ENCODE measurements at places on chromosomes 16 and 17. TPM values are rescaled to one million over a fixed set of nuclear protein-coding genes. Genes with fewer than 3 reads are reported as not detected.

GRCh38 chr16:49756775-49757558 is 98.9 kb downstream of the ZNF423 start:
- H3K27ac ChIP-seq = peak overlapping the region; percentile 98
- no peaks in the 10 kb centered on the region for H3K36me3 ChIP-seq
- DNase-seq = peak; percentile 88

DNA sequence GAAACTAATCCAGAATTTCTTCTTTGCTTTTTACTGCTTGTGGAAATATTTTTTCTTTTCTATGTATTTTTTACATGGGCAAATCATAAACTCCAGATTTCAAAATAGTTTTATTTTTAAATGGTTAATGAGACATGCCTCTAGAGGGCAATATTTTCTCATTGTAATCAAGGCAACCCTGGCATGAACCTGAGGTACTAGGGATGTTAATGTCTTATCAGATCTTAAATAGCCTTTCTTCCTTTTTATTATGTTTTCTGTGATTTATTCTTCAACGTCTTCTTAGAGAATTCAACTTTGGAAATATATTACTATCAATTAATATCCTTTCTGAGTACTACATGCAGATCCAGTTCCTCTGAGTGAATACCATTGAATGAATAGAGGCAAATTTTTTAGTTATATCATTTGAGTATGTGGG is 324.7 kb downstream of the BCAS3 start:
- H3K4me3 ChIP-seq = no peak overlapping the region
- no peaks in the 10 kb centered on the region for H3K27me3 ChIP-seq
- DNase-seq = peak; percentile 28
- no peak overlapping the region for H3K27ac ChIP-seq

- no peak overlapping the region for H3K4me3 ChIP-seq
- H3K4me1 ChIP-seq = no peaks in the 10 kb centered on the region
- no peak for DNase-seq
- no peaks in the 10 kb centered on the region for H3K36me3 ChIP-seq
Observed at GRCh38 chr17:64406321-64407200, 15.9 kb upstream of the PECAM1 start.

DNA sequence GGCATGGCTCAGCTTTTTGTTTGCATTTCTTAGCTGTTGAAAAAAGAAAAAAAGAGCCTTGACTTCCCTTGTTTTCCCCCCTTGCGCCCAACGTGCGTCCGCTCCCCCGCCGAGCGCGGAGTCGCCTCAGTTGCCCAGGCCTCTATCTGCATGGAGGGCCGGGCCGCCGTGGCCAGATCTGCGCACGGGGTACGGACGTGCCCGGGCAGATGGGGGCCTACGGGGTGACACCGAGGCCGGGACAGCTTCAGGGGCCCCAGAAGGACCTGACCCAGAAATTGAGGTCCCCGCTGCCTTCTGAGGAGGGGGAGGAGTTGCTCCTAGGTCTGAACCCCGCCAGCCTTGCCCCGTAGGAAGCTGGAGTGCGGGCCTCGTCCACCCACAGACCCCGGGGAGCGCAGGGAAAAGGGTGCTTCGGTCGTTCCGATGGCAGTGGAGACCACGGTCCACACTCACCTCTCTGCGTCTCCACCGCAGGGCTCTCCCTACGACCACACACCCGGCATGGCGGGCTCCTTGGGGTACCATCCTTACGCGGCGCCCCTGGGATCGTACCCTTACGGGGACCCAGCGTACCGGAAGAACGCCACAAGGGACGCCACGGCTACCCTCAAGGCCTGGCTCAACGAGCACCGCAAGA is 1.5 kb downstream of the IRX5 start:
- H3K36me3 ChIP-seq = peaks cover 29% of the 10 kb centered on the region
- H3K27ac ChIP-seq = no peak overlapping the region
- peaks cover 10% of the 10 kb centered on the region for H3K4me1 ChIP-seq
- H3K4me3 ChIP-seq = peak overlapping the region; percentile 98

DNA sequence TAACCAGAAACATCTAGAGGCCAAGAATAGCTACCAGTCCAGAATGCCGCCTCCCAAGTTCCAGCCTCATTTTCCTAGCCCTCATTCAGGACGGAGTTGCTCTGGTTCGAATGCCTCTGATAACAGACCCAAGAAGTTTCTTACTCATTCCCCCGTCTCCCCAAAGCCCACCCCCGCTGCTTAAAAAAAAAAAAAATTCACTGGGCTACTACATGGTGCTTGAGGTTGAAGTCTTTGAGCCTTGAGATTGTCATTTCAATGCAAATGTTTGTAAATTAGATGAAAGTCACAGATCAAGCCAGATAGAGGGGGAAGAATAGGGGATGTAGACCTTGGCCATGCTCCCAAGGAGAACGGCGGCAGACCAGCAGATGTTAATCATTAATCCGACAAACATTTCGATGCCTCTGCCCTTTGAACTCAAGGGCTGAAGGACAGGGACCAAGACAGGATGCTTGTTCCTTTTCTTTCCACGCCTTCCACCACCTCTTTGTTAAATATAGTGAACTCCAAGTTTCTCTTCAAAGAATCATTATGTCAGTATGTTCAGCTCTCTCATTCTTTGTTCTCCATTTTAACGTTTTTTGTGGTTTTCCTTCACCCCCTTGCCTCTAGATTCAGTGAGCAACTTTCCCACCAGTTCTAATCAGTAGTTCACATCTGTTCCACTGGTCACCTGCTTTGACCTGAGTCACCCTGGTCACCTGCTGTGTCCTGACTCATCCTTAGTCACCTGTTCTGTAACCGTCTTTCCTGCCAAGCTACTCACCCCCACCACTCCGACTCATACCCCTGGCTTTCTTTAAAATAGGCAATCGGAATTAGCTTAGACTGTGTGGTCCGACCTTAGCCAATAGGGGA is 190.3 kb downstream of the CPPED1 start:
- no peak overlapping the region for H3K4me3 ChIP-seq
- no peaks in the 10 kb centered on the region for H3K36me3 ChIP-seq
- no peaks in the 10 kb centered on the region for H3K4me1 ChIP-seq
- no peak overlapping the region for H3K27ac ChIP-seq

GRCh38 chr16:68592466-68593337 is 52.4 kb upstream of the CDH3 start:
- H3K27me3 ChIP-seq = no peaks in the 10 kb centered on the region
- no peak overlapping the region for H3K4me3 ChIP-seq
- no peaks in the 10 kb centered on the region for H3K4me1 ChIP-seq
- no peak for DNase-seq
- H3K36me3 ChIP-seq = no peaks in the 10 kb centered on the region

DNA sequence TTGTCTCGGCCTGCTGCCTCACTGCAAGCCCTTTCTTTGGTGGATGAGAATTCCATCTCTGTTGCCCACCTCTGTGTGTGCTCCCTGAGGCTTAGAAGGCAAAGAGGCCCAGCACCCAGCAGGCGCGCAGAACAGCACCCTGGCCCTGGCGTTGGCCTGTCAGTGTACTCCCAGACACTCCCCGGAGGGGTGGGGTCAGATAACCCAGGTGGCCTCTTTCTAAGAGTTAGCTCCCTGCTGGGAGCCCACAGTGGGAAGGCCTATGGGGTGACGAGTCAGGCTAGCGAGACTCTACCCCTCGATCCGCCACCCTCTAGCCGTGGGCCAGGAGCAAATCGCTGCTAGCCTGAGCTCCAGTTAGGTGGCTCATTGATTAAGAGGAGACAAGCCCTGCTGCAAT is 38.1 kb downstream of the SRL start:
- no peak overlapping the region for H3K4me3 ChIP-seq
- no peaks in the 10 kb centered on the region for H3K36me3 ChIP-seq
- H3K27me3 ChIP-seq = no peaks in the 10 kb centered on the region

GRCh38 chr16:27156579-27156978 is 46.7 kb upstream of the KDM8 start:
- no peak for DNase-seq
- H3K36me3 ChIP-seq = no peaks in the 10 kb centered on the region
- H3K4me1 ChIP-seq = 0 out of 2 replicates have a peak, but pooled peaks cover 4% of the 10 kb centered on the region
- H3K27ac ChIP-seq = no peak overlapping the region
- no peaks in the 10 kb centered on the region for H3K27me3 ChIP-seq

GRCh38 chr17:14818469-14818868 is 446.7 kb downstream of the PMP22 start:
- H3K4me1 ChIP-seq = no peaks in the 10 kb centered on the region
- no peak overlapping the region for H3K4me3 ChIP-seq
- no peaks in the 10 kb centered on the region for H3K27me3 ChIP-seq
- DNase-seq = no peak

DNA sequence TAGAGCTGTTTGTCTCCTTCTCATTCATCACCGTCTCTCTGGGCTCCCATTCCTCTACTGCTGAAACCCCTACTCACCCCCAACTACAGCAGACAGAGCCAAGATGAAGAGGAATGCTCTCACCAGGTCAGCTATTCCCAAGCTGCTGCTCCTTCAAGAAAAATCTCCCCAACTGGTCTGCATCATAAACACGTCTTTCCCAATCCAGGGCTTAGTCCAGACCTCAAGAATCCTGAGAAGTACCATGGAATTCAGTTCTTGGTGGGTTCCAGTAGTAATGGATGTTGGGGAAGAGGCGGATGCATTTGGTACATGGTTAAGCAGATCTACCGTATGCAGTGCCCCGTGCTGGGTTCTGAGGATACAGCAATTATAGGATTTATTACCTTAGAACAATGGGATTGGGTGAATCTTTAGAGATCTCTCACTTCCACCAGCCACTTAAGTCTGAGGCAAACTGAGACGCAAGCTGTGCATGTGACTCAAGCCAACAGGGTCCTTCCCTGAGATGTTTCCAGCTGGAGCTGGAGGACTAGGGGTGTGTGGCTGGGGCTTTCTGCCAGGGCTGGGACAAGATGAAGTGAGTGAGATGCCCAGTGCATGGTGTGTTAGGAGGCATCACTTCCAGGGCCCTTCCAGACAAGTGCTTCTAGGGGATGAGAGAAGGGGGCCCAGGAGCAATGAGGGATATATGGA is 232.7 kb upstream of the CDH5 start:
- peaks cover 67% of the 10 kb centered on the region for H3K4me1 ChIP-seq
- no peak overlapping the region for H3K4me3 ChIP-seq
- H3K27me3 ChIP-seq = no peaks in the 10 kb centered on the region
- no peak for DNase-seq
- no peaks in the 10 kb centered on the region for H3K36me3 ChIP-seq
- H3K27ac ChIP-seq = no peak overlapping the region

- H3K4me1 ChIP-seq = peaks cover 39% of the 10 kb centered on the region
- no peak overlapping the region for H3K4me3 ChIP-seq
- DNase-seq = no peak
- H3K27me3 ChIP-seq = no peaks in the 10 kb centered on the region
Observed at GRCh38 chr17:73335591-73336407, 24.0 kb upstream of the CDC42EP4 start.

DNA sequence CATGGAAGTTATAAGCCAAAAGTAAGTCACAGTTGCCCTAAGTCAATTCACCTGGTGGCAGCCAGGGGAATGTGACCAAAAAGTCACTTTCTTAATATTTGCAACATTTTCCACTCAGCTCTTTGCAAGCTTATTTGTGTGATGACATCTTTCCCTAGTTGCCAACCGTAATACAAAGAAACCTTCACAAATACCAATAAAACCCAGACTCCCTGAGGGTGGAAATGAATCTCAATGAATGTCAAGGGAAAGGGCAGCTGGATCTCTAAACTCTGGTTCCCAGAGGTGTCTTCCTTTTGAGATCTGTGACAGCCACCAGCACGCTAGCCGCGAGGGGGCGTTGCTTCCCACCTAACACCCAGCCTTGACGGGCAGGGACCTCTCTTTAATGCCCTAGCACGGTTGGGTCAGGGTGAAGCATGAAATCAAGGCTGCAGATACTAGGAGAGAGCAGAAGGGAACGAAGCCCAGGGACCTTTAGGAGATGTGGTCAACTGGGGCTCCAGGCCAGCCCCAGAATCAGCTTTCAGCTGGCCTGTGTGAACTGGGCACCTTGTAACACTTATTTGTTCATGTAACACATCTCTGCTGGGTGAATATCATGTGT is 82.2 kb downstream of the CMC2 start:
- H3K27ac ChIP-seq = no peak overlapping the region
- H3K4me1 ChIP-seq = no peaks in the 10 kb centered on the region

GRCh38 chr16:4339909-4340308 is 11.2 kb downstream of the PAM16 start:
- no peaks in the 10 kb centered on the region for H3K4me1 ChIP-seq
- no peak overlapping the region for H3K4me3 ChIP-seq
- DNase-seq = no peak
- H3K27ac ChIP-seq = no peak overlapping the region

GRCh38 chr16:12089492-12090150 is 113.1 kb downstream of the SNX29 start:
- H3K36me3 ChIP-seq = no peaks in the 10 kb centered on the region
- H3K4me3 ChIP-seq = no peak overlapping the region
- H3K27me3 ChIP-seq = no peaks in the 10 kb centered on the region
- peaks cover 12% of the 10 kb centered on the region for H3K4me1 ChIP-seq
- H3K27ac ChIP-seq = no peak overlapping the region

GRCh38 chr16:5895976-5896375 is 798.4 kb upstream of the EEF2KMT start:
- no peak overlapping the region for H3K27ac ChIP-seq
- H3K36me3 ChIP-seq = no peaks in the 10 kb centered on the region
- no peaks in the 10 kb centered on the region for H3K4me1 ChIP-seq
- no peak overlapping the region for H3K4me3 ChIP-seq

DNA sequence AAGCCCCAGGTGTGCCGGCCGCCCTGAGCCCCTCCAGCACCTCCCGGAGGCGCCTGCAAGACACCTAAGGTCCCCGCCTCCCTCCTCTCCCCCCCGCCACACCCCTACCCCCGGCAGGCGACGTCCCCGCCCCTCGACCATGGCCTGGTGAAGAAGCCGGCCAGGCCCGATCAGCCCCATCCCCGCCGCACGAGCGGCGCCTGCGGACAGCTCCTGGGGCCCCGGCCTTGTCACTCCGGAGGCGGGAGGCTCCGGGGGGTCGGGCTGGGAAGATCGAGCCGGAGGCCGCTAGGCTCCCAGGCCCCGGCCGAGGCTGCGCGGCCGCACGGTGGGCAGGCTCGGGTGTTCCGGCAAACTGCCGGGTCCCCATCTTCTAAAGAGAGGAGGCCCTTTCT is 405 bp upstream of the ACE start:
- peak overlapping the region; percentile 36 for H3K4me3 ChIP-seq
- no peak overlapping the region for H3K27ac ChIP-seq

DNA sequence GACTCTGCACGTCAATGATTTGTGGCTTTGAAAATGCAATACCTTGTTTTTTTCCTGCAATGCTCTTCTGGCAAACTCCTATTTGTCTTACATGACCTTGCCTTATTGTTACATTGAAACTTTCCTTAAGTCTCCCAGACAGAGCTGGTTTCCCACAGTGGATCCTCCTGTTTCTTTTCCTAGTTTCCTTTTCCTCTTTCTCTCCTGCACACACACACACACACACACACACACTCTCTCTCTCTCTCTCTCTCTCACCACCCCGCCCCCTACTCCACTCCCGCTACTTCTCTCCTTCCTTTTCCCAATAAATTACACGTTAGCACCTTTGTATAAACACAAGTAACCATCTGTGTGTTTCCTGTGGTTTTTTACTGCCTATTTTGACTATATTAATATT is 2.3 kb downstream of the ORC6 start:
- no peaks in the 10 kb centered on the region for H3K27me3 ChIP-seq
- no peak overlapping the region for H3K27ac ChIP-seq
- no peak overlapping the region for H3K4me3 ChIP-seq
- DNase-seq = no peak
- peaks cover 20% of the 10 kb centered on the region for H3K4me1 ChIP-seq

GRCh38 chr17:73250851-73251640 is 10.6 kb downstream of the CPSF4L start:
- DNase-seq = no peak
- H3K36me3 ChIP-seq = peaks cover 19% of the 10 kb centered on the region
- H3K27me3 ChIP-seq = no peaks in the 10 kb centered on the region

The TPPP3 gene
- total RNA-seq = not detected

The CCL5 gene
- total RNA-seq = not detected

The NOD2 gene
- 0.05 TPM for total RNA-seq

The TEX14 gene
- 0.13 TPM for total RNA-seq

The CA4 gene
- not detected for total RNA-seq

The CDH11 gene
- 107 TPM for total RNA-seq

The ZG16 gene
- not detected for total RNA-seq

The RNF222 gene
- not detected for total RNA-seq

The PRCD gene
- total RNA-seq = not detected

The TRIM47 gene
- 11.9 TPM for total RNA-seq

The RHOT1 gene
- total RNA-seq = 43.6 TPM

The TBC1D3H gene
- total RNA-seq = not detected
